NCI-H1930 (cell line): ENCODE measurements at places on chromosomes 1 and 21.

GRCh38 chr1:161733526-161733925, 12.2 kb downstream of the FCRLB start:
- DNase-seq: no peak

GRCh38 chr1:108049178-108049819, 84.3 kb upstream of the VAV3 start:
- no peak for DNase-seq

DNA sequence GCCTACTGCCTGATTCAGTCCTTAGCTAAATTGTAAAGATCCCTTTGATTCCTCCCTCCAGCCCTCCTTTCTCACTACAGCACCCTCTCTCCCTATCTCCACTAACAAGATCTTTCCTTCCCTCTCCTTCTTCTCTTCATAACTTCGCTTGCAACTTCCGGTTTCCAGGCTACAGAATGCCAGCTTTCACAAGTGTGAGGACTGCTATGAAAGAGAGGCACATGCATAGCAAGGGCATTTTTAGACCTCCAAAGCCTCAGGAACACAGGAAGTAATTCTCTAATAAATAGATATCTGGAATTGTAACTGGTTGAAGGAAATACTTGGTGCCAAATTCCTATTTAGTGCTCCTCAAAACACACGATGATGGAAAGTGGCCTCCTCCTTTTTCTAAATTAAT, 196.7 kb downstream of the HLX start:
- DNase-seq: no peak

DNA sequence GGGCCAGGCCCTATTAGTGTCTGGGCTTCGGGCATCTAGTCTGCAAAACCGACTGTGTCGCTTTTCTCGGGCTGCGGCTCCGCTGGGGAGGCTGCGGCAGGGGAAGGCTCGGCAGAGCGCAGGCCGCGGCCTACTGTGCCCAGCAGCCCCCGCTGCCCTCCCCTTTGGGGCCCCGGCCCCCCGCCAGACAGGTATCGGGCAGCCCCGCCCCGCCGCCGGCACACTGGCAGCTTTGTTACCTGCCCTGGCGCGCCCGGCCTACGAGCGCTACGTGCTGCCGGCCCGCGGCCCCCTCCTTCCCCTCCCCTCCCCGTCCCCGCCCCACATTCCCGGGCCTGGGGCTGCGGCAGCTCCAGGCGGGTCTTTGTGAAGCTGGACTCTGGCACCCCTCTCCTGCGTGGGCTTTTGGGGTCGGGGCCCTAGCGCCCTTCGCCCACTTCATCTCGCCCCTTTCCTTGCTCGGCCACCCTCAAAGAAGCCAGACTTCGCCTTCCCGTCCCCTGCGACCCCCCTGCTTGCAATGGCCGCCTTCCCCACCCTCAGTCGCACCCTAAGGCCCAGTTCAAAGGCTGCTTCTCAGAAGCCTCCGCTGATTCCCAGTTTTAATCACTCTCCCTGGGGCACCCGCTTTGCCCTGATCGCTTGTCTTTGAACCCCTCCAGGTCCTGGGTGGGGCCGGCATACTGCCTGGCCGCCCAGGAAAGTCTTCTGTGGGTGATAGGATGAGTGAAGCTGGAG, 48.9 kb upstream of the SLC2A1 start:
- DNase-seq: no peak

DNA sequence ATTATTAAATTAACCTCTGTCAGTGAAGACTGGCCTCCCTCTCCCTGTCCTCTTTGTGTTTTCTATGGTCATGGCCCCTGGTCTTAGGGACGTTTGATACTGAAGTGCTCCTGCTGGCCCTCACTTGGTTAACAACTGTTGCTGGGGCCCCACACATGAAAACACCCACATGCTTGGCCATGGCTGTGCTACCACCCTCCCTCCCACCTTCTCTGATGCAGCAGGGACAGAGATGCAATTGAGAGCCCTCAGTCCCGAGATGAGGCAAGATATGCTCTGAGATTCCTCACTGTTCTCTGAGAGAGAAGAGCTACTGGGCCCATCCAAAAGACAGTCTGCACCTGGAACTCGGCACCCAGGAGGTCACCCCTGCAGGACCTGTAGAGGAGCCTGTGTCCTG, 33.3 kb downstream of the NCMAP start:
- DNase-seq: no peak

GRCh38 chr1:167707942-167708341, 13.8 kb upstream of the MPZL1 start:
- no peak for DNase-seq

GRCh38 chr1:207239874-207240273, 81.6 kb upstream of the CD55 start:
- no peak for DNase-seq

DNA sequence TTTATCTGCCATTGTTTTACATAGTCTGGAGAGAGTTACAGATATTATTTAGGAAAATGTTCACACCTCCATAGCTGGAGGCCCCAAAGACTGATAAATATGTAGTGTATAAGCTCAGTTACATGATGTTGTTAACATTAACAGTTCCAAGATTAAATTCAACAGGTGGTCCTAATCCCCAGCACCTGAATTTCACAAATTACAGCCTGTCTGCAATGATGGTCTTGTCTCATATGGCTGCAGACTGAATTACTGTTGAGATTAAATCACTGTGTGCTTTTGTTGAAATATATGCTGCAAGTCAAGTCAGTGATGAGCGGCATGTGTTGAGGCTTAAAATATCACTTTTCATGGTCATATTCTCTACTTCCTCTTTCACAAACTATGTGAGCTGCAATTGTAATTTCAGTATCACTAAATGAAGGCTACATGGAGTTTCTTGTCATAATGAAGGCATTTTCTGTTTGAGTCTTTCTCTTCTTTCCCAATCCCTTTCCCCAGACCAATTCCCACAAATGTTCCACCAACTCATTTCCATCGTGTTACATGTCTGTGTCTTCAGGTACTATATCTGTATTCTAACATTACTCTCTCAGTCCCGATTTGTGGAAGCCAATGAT, 4.2 kb downstream of the ST6GALNAC5 start:
- DNase-seq: no peak

GRCh38 chr1:2894381-2895041, 93.0 kb upstream of the TTC34 start:
- no peak for DNase-seq
